ENCODE measurements at places on chromosomes 4 and X.
A peak's percentile ranks its signal among the peaks of the same experiment; 100 is the strongest.

DNA sequence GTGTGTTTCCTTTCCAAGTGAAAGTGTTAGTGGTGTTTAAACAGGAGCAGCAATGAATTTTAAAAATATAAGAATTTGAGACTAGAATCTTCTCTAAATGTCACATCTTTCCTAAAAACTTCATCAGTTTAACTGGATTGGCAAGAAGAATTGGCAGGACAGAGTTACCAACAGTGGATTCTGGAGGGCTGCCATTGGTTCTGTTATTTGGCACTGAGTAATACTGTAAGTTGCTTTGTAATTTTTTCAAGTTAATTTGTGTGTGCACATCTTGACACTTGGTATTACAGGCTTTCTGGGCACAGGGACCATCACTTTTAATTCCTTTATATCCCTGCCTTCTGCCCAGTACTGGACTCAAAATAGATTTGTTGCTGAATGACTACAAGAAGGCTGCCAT lies 4.5 kb upstream of the GPRIN3 start:
- no peak for DNase-seq

GRCh38 chrX:119155416-119156035 lies 27.9 kb upstream of the KIAA1210 start:
- no peak for DNase-seq

DNA sequence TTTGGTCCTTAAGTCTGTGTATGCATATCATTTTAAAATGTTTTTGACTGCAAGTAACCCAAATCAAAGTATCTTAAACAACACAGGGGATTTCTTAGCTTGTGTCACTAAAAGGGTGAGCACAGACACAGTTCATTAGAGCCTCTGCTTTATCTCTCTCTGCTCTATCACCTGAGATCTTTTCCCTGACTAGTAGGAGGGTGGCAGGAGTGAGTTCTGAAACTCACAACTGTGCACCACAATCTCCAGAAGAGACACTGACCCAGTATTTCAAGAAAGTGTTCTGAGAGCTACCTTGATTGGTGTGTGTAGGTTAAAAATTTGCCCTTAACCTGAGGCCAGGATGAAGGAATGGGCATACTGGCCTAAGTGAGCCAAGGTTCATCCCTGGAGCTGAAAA lies 24.8 kb downstream of the CCSER1 start:
- DNase-seq: no peak

DNA sequence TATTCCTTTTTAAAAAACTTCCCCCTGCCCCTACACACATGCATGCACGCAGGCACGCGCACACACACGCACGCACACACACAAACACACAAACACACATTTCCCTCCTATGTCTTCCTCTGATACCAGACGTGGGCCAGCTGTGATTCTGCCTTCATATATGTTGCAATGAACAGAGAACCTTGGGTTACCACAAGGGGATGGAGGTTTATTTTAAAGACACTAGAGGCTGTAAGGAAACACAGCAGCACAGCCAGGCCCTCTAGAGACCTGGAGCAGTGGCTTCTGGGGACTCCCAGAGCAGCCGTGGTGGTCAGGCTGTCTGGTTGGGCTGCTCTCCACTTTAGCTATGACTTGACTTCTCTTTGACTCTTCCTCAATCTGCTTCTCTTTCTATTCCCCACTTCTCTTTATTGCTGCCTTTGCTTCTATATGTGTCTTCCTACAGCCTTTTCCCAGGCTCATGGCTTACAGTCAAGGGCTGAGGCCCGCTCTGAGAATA lies 3.2 kb upstream of the TLR10 start:
- no peak for DNase-seq

- DNase-seq: no peak
Measured at GRCh38 chrX:145609951-145610511, 207.6 kb upstream of the SLITRK2 start.

- DNase-seq: no peak
Measured at GRCh38 chrX:115311139-115311538, 21.6 kb downstream of the LUZP4 start.

DNA sequence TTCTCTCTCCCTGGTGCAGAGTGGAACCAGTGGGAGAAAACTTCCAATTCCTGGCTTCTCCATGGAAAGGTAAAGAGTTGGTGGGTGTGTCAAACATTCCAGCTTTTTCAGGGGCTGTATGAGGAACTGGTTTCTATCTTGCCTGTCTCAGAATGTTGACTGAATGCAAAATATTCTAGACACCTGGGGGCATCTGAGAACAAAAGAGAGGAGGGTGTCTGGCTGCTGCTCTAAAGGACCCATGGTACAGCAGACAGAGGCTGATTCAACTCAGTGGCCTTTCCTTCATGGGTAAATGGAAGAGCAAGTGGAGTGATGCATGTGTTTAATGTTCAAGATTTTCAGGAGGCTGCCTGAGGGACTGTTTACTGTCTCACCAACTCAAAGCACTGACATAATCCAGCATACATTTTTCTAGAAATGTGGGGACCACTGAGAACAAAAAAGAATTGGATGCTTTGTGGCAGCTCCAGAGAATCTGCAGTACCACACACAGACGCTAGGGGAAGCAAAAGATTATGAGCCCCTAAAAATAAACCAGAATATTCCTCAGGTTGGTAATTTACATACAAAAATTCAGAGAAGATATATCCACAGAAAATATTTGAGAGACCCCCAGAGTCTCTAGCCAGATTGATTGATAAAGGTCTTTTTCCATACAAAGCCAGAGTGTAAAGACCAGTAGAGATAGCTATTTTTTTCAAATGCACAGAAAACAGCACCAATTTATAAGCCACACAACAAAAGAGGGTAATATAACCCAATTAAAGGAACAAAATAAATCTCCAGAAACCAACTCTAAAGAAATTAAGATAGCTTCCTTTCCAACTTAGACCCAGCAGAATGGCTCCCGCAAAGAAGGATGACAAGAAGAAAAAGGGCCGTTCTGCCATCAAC lies 48.0 kb upstream of the STARD8 start:
- no peak for DNase-seq

- DNase-seq: no peak
Measured at GRCh38 chr4:47915378-47915777, 995 bp upstream of the NFXL1 start.

GRCh38 chr4:39947417-39947816 lies 30.3 kb downstream of the PDS5A start:
- DNase-seq: no peak

DNA sequence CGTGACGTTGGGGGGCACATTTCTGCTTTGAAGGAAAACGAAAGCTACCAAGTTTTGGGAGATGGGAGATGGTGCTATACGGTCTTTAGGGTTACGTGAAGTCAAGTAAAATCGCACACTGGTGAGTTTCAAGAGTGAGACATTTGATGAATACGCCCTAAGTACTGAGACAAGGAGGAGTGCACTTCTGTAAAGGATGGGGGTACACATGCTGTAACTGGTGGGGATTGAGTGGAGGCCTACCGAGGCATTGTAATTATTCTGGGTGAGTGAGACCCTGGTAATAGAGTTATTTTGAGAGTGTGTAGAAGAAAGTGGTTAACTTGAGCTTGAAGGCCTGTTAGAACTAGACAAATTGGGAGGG lies 536 bp downstream of the SH3BGRL start:
- no peak for DNase-seq

- no peak for DNase-seq
Measured at GRCh38 chr4:80049402-80049801, 23.6 kb downstream of the ANTXR2 start.

DNA sequence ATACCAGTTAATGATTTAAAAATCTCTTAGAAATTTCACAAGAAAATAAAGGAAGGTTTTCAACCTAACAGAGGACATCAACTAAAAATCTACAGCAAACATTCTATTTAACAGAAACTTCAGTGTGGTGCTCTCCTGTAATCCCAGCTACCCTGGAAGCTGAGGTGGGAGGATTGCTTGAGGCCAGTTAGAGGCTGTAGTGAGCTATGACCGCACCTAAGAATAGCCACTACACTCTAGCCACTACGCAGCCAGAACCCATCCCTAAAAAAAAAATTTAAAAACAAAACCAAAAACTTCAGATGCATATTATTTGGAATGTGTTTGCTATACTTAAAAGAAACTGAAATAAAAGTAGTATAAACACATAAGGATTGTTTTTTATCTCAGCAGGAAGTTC lies 7.2 kb upstream of the FHIP1A start:
- DNase-seq: no peak

- no peak for DNase-seq
Measured at GRCh38 chr4:169152899-169153298, 117.9 kb downstream of the SH3RF1 start.

- peak; percentile 97 for DNase-seq
Measured at GRCh38 chr4:1011022-1011665, at the start of gene FGFRL1. Gene FGFRL1 (plus strand): TSS chr4:1011626. CDS start chr4:1012486, 860 bp downstream.

DNA sequence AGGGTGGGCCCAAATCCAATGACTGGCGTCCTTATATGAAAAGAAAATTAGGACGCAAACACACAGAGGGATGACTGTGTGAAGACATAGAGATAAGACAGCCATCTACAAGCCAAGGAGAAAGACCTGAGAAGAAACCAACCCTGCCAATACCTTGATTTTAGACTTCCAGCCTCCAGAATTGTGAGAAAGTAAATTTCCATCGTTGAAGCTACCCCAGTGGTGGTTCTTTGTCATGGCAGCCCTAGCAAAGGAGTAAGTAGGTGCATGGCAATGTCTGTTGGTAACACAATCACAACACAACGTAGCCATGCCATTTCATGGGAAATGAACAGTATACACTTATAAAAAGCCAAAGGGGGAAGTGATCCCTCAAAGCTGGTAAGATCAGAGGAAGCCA lies 25.3 kb downstream of the SMIM20 start:
- no peak for DNase-seq

DNA sequence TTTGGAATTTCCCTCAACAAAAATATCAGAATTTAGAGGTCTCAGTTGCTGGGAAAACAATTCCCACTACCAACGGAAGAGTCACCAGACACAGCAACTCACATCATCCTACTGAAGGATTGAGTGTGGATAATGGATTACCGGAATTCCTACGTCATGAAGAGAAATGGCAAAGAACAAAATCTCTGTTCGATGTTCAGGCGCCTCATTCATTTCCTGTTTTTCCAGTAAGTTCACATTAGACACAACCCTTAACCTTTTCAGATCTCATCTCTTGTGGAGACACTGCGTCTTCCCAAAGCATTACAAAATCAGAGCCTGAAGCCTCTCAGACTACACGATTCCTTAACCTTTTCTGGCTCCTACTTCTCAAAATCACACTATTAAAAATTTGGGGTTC lies 58.5 kb upstream of the CPEB2 start:
- DNase-seq: no peak

- DNase-seq: peak; percentile 42
Measured at GRCh38 chrX:40064055-40064597, 33.6 kb downstream of the BCOR start.

- no peak for DNase-seq
Measured at GRCh38 chr4:8079916-8080753, 78.5 kb downstream of the ABLIM2 start.

GRCh38 chr4:35166466-35166865 lies 1077.8 kb downstream of the ARAP2 start:
- DNase-seq: no peak

GRCh38 chr4:82491251-82491960 lies 61.0 kb downstream of the ENOPH1 start:
- no peak for DNase-seq

GRCh38 chrX:68834371-68835103 lies 5.7 kb downstream of the EFNB1 start:
- DNase-seq: no peak

DNA sequence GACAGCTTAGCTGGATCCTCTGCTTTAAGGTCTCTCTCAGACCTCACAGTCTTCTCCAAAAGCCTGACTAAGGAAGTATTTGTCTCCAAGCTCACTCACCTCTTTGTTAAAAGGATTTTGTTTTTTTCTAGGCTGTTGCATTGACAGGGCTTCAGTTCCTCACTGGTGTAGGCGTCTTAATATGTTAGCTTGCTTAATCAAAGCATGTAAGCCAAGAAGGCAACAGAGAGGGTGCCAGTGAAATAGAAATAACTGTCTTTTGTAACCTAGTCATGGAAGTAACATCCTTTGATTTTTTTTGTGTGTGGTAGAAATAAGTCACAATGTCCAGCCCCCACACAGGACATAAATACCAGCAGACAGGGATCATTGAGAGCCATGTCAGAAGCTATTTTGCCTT lies 58.8 kb downstream of the FIP1L1 start:
- DNase-seq: no peak

DNA sequence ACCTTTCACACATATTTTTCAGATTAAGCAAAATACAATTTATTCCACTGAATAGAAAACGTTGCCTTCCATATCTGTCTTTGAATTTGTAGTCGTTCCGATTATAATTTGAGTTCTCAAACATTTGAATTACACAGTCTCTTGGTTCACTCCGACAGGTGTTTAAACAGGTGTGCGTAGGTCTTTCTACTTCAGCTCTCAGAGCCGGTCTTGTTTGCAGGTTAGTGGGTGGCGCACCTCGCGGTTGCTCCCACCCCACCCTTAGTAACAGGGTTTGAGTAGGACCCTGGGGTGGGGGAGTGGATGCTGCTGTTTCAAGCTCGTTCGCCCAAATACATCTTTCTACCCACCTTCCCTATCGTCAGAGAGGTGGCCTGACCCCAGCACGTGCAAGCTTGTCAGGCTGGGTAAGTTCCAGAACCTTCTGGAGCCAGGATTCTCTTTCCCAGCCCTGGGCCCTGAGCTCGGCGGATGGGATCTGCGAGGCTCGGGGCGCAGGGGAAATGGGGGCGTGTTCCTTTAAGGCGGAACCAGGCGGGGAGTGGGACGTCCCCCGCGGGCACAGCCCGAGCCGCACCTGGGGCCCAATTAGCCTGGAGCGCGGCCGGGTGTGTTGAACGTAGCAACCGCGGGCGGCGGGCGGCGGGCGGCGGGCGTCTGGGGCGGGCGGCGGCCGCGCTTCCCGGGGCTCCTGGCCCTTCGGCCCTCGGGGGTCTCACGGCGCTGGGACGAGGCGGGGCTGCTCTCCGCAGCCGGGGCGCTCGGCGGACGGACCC lies at the start of gene FAM149A:
Gene FAM149A, plus strand, starts transcription at position 591 of the 776 bp plus-strand sequence.
- DNase-seq: peak; percentile 81

GRCh38 chrX:67607466-67607865 lies 63.6 kb downstream of the AR start:
- no peak for DNase-seq

DNA sequence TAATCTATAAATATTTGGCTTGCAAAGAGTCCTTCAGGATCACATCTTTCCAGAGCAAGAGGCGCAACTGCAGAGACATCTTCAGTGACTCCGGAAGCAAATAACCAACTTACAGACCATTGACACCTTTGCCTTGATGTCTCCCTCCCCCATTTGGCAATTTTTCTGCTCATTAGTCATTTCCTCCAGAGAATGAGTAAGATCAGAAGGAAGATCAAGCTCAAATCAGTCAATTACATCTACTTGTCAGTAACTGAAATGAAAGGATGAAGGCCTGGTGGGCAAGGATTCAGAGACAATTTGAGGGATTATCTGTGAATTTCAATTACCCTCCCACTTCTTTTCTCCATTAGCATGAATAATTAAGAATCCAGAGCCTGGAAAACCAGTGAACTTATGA lies 665.6 kb upstream of the CPEB2 start:
- DNase-seq: no peak

Measured in activated effector memory CD4-positive, alpha-beta T cell treated with anti-CD3 and anti-CD28 coated beads, Interleukin-2, amount 50 U/mL, for 16 hours (primary cell).